Non-pigmented ciliary epithelial cell (primary cell): ENCODE measurements at places on chromosomes 7 and 10.

GRCh38 chr7:77282897-77283296 lies 83.3 kb upstream of the FGL2 start:
- DNase-seq: no peak

DNA sequence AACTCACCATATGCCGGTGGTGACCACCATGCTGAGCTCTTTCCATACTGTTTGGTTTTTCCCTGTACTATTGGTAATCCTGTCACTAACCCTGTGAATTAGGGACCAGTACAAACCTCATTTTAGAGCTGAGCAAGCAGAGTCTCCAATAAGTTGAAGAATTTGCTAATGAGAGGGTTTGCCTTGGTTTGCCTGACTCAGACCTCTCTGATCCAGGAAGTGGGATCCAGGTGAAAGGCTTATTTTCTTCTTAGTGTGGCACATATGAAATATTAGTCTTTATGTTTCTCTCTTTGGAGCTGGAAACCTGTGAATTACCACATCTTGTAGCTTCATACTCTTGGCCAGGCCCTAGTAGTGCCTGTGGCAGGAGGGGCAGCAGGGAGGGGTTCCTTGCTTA lies 114.1 kb upstream of the IGFBP3 start:
- DNase-seq: no peak

GRCh38 chr7:50790381-50790780 lies 7.7 kb upstream of the GRB10 start:
- DNase-seq: no peak

DNA sequence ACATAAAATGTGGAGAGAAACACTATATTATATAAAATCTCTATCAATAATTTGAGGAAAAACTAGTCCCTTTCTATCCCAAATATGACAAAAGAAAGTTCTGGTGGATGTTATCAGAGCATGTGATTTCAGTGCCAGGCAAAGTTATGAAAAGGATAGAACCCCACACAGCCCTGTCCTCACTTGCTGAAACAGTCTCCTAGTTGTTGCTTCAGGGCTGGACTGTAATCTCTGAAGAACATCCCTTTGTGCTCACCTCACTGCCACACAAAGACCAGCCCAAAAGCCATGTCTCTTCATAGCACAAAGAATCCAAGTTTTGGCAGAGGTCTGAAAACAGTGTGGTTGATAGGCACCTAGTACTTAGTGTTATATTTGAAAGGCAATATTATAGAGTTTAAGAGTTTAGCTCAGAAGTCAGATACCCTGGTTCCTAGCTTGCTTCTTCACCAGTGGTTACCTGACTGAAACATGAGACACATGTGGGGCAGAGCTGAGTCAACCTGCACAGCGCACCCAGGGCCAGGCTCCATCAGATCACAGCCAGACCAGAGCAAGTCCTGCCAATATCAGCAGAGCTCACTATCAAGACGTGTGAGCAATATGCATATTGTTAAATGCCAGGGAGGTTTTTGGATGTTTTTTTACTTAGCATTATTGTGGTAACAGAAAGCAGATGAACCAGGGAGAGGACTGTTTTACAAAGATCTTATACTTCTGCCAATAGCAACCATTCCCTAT lies 25.0 kb downstream of the CYP3A7 start:
- no peak for DNase-seq

GRCh38 chr10:132384618-132385388 lies 12.2 kb upstream of the PWWP2B start:
- no peak for DNase-seq

GRCh38 chr10:36443233-36443632 lies 682.2 kb upstream of the ANKRD30A start:
- no peak for DNase-seq

DNA sequence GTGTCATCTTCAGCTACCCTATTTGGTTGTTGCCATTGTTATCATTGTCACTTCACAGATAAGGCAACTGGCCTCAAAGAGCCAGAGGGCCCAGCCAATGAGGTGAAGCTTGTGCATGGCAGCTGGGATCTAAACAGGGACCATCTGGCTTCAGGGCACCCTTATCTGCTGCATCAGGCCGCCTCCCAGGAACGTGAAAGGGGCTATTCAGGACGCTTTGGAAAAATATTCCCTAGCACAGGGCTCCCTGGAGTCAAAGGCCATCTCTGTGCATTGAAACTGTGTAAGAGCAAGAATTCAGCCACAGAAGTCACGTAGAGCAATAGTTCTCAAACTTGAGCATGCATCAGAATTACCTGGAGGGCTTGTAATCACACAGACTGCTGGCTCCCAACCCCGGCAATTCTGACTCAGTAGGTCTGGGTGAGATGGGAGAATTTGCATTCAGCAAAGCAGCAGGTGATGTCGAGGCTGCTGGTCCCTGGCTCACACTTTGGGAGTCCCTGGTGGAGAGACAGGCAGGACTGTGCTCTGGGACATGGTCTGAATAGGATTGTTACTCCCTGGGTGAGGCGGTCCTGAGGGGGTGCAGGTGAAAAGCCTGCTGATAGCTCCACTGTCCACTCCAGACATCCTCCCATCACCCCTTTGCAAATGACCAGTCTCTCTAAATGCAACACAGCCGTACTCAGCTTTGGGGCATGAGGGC lies 21.5 kb upstream of the PLEKHA1 start:
- no peak for DNase-seq

- no peak for DNase-seq
Measured at GRCh38 chr10:86363184-86363832, 3.3 kb downstream of the GRID1 start.

- DNase-seq: no peak
Measured at GRCh38 chr10:70137927-70138883, 5.6 kb upstream of the AIFM2 start.

- DNase-seq: no peak
Measured at GRCh38 chr10:71268758-71269157, 50.3 kb upstream of the SLC29A3 start.

- no peak for DNase-seq
Measured at GRCh38 chr7:116902867-116903266, 40.5 kb downstream of the CAPZA2 start.

GRCh38 chr10:21399392-21400035 lies 126.0 kb downstream of the SKIDA1 start:
- DNase-seq: peak; percentile 94

GRCh38 chr7:52320610-52321009 lies 714.8 kb upstream of the POM121L12 start:
- no peak for DNase-seq

DNA sequence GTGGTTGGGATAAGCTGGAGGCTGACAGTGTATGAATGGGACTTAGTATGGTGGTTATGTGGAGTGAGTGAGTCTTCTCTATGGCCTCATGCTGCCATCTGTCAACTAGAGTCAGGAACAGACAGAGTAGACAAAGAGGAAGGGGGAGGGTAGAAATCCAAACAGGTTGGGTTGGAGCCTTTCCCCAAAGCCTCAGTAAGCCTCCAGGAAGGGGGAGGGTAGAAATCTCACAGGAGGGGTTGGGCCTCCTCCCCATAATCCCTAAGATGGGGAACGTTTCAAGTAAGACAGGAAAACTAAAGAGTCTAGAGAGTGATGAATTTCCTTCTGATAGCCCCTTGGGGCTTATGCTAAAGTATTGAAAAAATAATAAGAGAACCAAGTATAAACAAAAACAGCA lies 2.0 kb upstream of the AKR1B15 start:
- no peak for DNase-seq

- no peak for DNase-seq
Measured at GRCh38 chr7:30563326-30563942, 31.2 kb upstream of the GARS1 start.

DNA sequence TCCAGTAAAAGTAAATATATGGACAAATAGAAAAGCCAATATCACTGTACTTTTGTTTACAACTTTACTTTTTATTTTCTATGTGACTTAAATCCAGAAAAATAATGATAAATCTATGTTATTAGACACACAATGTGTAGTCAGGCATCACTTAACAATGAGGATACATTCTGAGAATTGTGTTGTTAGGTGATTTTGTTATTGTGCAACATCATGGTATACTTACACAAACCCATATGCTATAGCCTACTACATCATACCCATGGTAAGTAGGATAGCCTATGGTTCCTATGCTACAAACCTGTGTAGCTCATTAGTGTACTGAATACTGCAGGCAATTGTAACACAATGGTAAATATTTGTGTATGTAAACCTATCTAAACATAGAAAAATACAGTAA lies 781.7 kb upstream of the GHITM start:
- no peak for DNase-seq

- peak; percentile 43 for DNase-seq
Measured at GRCh38 chr7:91835826-91836368, 44.6 kb downstream of the MTERF1 start.

DNA sequence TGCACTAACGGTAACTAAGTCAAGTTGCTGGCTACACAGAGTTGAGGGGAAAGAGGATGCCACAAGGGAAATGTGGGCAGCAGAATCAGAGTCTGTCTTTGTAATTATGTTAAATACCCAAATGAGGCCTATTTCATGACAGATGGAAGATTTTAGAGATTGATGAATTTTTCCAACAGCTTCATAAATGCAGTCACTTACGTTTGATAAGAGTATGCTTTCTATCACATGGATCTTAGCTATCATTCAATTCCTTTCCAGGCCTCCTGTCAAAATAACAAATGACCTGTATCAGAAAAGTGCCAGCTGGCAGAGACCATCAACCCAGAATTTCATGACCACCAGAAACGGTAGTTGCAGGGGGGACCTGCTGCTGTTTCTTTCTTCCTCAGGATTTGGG lies 148.4 kb upstream of the PLPP4 start:
- no peak for DNase-seq

- DNase-seq: no peak
Measured at GRCh38 chr10:718143-718700, 28.8 kb upstream of the DIP2C start.

- DNase-seq: no peak
Measured at GRCh38 chr7:106376026-106376799, 91.4 kb upstream of the NAMPT start.

DNA sequence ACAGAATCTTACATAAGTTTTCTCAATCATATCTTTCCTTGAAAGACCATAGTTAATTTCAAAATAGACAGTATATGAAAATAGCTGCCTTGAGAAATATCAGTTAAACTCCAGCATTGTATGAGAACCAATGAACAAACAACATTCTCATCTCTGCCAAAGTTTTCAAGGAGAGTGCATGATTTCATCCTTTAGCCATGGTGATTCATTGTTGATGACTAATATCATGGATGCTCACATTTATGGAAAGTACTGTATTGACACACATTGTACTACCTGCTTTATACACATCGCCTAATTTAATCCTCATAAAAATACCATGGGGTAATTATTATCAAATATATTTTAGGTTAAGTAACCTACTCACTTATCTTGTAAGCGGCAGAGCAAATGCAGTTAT lies 250.3 kb downstream of the CNTNAP2 start:
- no peak for DNase-seq

- no peak for DNase-seq
Measured at GRCh38 chr7:30406664-30407425, 71.7 kb downstream of the NOD1 start.

DNA sequence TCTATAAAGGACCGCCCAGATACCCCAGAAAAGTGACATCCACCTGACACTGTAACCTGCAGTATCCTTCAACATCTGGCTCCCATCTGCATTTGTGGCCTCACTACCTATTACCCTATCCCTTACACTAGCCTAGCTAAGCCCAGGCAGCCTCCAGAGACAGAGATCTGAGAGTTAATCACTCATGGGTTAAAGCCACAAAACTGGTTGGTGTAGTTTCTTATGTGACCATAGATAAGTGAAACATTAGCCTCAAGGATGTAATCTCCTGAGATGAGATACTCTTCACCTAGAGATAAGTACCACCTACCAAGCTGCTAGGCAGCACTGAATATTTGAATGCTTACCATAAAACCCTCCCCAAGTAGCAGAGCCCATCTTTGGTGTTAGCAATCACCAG lies 35.4 kb downstream of the CTTNBP2 start:
- no peak for DNase-seq

GRCh38 chr7:33420311-33420940 lies 291.1 kb downstream of the BBS9 start:
- no peak for DNase-seq

DNA sequence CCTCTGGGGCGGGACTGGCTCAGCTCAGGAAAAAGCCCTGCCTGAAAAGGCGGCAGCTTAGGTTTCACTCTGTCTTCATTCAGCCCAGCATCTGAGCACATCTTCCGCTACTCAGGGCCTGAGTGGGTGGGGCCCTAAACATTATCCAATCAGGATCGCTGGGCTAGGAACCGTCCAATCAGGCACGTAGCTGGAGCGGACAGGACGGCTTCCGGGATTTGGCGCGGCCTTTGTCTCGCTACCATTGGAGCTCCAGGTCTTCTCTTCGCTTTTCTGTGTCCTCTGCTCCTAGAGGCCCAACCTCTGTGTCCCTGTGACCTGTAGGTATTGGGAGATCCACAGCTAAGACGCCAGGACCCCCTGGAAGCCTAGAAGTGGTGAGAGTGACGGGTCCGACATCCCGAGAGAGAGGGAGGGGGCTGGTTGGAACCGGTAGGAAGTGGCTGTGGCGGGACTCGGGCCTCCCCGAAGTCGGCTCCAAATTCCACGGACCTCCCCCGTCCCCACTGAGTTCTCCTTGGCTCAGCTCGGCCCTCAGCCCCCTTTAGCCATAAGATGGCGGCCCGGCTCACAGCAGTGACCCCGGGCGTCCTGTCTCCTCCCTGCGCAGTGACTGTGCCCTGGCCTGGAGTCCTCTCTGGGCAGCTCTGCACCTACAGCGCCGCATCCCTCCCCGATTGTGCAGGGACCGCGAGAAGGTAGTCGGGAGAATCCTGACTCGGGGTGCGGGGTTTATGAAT lies 99.1 kb downstream of the ZNF680 start:
- peak; percentile 11 for DNase-seq

DNA sequence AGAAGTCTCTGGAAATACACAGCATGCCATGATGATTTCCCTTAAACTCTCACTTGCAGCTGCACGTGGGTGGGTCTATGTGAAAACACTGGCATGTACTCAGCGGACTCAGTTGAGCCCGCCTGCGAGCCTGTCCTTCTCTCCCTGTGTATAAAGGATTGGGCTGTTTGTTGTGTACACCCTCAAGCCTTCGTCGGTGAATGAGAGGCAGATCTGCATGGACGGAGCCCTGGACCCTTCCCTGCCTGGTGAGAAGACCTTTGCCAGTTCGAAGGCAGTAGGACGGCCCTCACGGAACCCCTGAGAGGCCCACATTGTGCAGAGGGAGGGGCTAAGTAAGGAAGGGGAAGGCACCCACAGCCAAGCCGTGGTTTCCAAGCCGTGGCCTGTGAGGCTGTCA lies 121.2 kb downstream of the WDFY4 start:
- no peak for DNase-seq

DNA sequence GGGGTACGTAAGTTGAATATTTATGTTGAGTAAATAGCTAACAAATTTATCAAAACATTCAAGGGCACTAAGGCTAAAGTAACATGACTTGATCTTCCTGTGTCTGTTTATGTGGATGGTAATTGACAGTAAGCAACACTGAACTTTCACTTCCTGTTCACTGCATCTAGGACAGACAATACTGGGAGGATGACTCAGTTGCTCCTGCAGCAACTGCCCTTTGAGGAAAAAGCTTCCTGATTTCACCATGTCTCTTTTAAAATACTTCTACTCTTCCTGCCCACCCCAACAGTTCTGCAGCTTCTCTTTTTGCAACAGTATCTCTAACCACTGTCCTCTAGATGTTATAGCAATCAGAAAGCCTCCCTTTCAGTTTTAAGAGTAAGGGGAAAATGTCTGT lies 76.6 kb upstream of the HGF start:
- DNase-seq: peak; percentile 43
